ENCODE measurements at places on chromosomes 7 and 10.

DNA sequence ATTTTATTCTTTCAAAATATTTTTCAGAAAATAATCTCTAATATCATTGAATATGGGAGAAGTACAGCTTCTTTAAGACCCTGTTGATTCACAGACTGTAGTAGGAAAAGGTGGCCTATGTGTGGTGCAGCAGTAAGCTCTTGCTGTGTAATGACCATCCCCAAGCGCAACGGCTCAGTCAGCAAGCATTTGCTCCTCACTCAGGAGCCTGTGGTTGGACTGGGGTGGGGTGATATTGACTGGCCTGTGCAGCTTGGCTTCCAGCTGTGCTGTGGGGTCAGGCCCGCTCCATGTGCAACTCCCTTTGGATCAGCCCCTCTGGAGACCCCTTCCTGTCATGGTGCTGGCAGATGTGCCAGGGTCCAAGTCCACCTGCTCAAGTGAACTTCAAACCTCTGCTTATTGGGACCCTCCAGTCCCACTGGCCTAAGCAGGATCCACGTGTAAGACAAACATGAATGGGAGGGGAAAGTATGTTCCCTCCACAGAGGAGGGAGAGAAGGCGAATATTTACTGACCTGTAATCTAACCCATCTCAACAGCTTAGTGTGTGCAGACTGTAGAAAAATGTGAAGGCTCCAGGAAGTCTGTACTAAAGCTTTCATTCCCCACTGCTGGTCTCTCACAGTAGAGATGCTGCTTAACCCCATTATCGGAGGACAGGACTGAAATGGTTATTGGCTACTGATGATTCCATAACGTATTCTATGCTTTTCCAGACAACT lies 239.7 kb downstream of the WDR37 start:
- DNase-seq = no peak

DNA sequence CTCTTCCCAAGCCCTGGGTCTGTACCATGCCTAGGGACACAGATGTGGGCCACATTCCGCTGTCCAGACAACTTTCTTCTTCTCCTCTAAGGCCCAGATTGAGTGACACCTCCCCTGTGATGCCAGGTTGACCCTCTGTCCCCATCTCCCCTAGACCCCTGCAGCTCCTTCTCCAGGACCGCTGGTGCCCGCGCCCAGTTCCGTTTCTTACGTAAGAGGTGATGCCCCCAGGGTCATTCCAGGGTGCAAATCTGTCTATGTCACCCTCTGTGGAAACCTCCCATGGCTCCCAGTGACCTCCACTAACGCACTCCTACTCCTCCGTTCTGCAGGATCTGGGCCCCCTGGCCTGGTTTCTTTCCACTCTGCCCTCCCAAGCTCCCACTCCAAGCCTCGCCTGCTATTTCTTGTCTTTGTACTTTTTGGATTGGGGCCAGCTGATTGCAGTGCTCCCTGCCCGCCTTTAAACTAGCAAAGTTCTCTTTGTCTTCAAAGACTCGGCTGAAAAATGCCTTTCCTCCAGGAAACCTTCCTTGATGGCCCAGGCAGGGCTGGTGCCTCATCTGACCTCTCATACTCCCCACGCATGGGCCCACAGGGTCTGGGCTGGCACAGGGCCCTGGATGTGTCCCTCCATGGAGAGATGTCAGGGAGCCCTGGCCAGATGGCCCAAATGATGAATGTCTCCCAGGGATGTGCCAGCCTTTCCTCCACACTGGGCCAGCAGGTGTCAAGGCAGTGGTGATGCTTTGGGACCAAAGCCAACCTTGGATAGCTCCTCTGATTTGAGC lies 21.3 kb upstream of the ELN start:
- DNase-seq = no peak

DNA sequence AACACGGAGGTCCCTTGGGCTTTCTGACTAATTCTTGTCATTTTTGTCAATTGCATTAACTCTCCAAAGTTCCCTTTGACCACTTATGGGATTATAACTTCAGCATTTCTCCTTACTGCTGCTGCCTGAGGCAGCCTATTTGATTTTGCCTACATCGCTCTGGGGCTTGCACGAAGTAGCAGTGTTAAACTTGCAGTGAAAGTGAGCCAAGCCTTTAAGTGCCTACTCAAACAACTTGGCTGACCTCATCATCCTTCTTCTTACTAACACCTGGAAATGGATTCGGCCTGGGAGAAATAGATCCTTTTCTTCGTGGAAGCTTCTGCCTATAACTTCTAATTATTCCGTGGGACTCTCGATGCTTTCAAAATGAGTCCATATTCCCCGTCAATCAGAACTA lies 76.6 kb downstream of the DGKB start:
- DNase-seq = no peak

DNA sequence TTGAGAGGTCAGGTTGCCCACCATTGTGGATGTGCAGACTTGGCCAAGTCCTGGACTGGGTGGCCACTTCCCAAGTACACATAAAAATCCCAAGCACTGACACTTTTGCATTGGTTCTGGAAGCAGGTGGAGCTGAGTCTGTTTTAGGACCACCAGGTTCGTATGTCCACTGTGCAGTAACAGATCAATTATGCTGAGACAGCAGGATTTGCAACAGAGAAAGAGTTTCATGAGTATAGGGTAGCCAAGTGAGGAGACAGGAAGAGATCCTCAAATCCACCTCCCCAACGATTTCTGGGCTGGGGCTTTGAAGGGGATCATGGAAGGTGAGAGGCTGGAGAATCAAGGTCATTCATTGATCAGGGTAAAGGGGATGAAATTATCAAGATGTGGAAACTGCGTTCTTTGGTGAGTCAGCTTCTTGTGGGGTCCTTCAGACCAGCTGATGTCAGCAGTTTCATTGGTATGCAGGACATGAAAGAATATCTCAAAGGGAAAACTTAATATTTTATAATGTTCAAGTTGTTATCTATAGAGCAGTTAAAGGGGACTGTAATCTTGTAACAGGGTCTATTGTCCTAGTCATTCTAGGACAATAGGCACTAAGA lies 277.7 kb downstream of the GALNT17 start:
- DNase-seq = no peak

DNA sequence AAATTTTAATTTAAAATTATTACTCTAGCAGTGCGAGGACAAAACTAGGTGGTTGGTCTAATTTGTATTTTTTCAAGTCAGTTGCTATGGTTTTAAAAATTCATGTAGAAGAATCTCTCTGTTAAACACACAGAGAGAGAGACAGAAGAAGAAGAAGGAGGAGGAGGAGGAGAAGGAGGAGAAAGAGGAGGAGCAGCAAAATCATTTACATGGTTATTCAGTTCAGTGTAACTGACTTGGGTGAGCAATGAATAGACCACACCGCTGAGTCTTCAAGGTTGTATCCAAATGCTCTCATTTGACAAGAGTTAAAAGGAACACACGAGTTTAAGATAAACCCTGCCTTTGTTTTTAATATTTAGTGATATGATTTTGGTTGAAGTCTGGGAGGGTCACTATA lies 131.1 kb downstream of the PDE1C start:
- DNase-seq = no peak

All from stimulated activated CD4-positive, alpha-beta T cell treated with anti-CD3 and anti-CD28 coated beads, TNF-alpha, amount 100 ng/mL, for 24 hours (primary cell).